ENCODE measurements at places on chromosomes 1 and 21.

GRCh38 chr1:59022199-59022598, 238.4 kb upstream of the JUN start:
- DNase-seq: no peak

DNA sequence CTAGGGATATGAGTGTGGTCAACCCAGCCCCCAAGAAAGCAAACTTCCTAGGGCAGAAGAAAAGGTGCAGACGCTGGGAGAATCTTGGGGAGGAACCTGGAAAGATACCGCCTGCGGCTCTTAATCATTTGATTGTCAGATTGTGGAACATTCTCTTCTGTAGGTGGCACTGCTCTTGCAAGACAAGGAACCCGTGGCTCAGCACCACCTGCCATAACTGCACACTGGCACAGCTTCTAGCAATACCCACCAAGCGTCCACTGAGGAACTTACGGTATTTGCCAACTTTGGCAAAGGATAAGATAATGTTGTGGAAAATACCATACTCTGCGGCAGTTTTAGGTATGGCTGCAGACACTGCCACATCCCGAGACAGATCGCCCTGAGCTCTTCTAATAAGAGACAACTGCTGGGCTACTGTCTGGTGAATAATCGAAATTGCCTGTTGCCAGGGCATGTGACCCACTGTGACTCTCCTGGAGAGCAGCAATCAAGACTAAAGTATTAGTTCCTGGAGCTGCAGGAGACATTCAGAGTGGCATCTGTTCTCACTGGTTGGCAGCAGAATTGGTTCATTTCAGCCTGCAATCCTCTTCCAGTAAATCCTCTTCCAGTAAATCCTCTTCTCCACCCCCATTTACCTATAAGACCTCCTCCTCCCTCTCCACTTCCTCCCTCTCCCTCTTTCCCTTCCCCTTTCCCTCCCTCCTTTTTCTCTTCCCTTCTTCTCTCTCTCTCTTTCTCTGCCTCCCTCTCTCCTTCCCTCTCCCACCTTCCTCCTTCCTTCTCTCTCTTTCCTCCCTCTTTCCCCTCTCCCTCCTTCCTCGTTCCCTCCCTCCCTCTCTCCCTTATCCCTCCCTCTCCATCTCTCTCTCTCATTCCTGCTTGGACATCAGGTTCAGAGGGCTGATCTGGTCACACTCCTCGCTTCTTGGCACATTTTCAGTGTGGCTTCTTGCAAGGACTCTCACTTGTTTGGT, 49.7 kb upstream of the B3GALT5 start:
- no peak for DNase-seq

DNA sequence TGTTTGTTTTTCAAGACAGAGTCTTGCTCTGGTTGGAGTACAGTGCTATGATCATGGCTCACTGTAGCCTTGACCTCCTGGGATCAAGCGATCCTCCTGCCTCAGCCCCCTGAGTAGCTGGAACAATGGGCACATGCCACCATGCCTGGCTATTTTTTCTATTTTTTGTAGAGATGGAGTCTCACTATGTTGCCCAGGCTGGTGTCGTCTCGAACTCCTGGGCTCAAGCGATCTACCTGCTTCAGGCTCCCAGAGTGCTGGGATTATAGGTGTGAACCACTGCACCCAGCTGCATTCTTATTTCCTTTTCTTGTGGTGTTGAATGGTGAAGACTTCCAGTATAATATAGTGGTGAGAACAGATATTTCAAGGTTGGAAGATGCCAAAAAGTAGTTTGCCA, 28.0 kb downstream of the B3GALT5 start:
- no peak for DNase-seq

DNA sequence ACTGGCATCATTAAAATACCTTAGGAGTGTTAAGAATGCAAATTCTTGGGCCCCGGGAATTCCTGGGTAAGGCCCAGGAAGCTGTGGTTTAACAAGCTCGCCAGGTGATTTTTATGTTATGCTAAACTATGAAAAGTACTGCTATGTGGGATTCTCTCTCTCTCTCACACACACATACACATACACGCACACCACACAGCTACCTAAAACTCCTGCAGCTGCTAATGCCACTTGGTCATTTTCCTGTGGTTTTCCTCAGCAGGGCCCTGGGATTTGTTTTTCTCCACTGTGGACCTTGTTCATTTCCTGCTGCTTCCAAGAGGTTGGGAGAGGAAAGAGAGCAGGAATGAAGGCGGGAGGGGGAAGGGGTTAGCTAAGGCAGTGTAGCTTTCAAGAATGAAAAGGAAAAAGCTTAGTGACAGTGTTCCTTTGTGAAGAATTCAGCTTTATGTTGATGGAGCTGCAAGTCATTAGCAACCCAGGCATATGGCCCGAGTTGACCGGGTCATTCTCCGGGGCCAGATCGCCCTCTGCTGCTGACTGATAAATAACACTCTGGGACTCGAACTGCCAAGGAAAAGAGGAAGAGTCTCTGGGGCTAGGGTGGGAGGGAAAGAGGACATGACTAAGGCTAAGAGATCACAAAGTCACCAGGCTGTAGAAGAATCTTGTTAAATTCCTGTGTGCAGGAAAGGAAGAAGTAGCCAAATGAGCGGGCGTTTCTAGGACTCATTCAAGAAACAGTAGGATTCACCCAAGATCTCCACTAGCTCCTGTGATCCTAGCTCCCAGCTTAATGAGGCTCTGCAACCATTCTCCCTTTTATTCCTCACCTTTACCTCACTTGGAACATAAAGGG, 30.5 kb upstream of the LRIG2 start:
- DNase-seq: peak; percentile 75

GRCh38 chr1:47612819-47613218, 175.0 kb downstream of the FOXD2 start:
- no peak for DNase-seq

GRCh38 chr1:31562707-31563360, 13.5 kb upstream of the TINAGL1 start:
- DNase-seq: no peak

GRCh38 chr1:14915356-14916054, 238.0 kb upstream of the TMEM51 start:
- DNase-seq: peak; percentile 42

GRCh38 chr1:223226271-223226670, 83.2 kb upstream of the TLR5 start:
- DNase-seq: no peak

DNA sequence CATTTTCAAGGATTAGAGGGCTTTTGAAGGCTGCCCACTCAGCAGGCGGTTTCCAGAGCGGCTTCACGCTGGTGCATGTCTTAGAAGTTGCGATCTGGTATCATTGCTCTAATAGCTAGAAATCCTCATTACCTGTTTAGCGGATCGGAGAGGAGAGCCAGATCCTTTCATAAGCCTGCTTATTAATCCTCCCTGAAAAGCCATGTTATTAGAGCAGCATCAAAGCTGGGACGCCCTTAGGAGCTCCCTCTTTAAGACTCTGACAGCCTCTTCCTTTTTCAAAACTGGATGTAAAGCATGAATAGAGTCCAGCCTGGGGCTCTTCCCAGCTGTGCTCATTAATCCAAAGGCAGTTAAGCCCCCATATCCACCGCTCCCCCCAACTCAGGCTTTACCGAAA, 13.9 kb upstream of the CTSE start:
- DNase-seq: no peak

- DNase-seq: no peak
Measured at GRCh38 chr1:22975694-22976093, 3.0 kb upstream of the LACTBL1 start.
